ENCODE measurements at places on chromosomes 5 and 9.
A peak's percentile ranks its signal among the peaks of the same experiment; 100 is the strongest.

GRCh38 chr9:18456624-18457237, 17.2 kb upstream of the ADAMTSL1 start:
- DNase-seq, result no peak

DNA sequence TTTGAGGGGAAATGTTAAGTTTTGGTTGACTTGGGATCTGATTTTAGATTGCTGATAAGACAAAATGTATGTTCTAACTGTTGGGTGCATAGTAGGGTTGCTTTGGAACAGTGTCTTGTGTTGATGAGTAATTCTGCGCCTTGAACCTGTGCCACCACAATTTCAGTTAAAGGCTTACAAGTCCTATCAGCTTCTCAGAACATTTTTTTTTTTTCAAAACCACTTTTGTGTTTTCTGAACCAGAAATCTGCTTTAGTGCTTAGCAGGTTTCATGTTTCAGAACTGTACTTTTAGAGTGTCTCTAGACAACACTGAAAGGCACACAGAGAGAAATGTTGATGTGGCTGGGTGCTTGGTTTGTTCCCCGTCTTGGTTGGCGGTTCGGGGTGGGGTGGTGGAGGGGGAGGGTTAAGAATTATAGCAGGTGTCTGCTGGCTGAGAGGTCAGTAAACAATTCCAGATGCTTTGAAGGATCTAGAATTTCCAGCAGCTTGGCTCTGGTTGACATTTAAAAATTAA, 84.6 kb downstream of the ANKRD55 start:
- peak; percentile 49 for DNase-seq

- DNase-seq, result no peak
Observed at GRCh38 chr9:107137495-107138202, 145.4 kb upstream of the RAD23B start.

DNA sequence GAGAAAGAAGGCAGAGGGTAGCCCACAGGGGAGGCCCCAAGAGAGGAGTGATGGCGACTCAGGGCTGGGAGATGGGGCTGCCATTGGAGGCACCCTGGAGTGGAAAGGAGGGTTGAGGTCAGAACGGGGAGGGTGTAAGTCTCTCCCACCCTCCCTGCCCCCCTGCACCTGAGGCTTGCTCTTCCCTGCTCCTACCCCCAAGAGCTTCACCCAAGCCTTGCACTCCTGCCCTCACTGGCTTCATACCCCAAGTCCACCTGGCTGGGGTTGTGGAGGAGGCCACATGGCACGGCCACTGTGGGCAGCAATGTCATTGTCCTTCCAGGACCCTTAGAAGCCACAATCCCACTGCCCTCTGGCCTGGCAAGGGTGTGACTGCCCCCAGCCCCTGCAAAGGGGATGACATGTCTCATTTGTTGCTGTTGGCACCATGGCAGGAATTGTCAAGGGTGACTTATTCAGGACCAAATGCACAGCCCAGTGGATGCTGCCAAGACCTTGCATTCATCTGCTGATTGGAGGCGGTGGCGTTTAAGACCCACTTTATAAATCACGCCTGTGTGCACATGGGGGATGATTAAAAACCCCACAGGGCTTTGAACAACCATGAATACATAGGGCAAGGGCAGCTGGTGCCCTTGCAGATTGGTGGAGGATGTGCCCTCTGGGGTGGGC, 47.6 kb upstream of the RNU6ATAC start:
- DNase-seq, result no peak

DNA sequence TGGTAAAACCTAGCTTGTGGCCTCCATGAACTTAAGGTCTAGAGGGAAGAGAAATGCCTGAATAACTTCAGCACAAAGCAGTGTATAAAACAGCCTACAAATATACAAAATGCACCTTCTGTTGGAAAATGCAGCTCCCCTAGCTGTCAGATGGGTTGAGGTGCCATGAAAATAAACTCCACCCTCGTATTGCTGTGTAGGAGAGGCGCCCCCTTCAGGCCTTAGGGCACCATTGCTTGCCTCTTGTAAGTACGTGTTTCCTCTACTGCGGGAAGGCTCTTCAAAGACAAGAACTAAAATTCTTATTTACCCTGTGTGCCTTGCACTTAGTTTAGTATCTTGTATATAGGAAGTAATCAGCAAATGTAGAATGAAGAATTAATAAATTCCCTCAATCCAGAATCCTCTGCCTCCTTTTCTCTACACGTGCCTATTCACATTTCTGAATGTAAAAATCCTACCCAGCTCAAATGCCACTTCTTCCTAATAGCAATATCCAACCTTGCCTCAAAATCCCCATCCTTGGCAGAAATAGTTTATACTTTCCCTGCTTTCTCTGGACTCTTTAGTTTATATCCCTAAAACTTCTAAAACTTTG, 393.7 kb upstream of the PDE4D start:
- DNase-seq, result peak; percentile 46

GRCh38 chr5:68287631-68287975, 72.0 kb downstream of the PIK3R1 start:
- DNase-seq, result no peak

GRCh38 chr9:108688676-108689075, 167.1 kb downstream of the ACTL7B start:
- DNase-seq, result no peak

GRCh38 chr5:171386006-171386671, 1.5 kb upstream of the NPM1 start:
- no peak for DNase-seq

Data from CD4-positive, alpha-beta T cell treated with Interleukin-1 beta for 1 hour (primary cell).